ENCODE measurements at places on chromosomes 4 and X.

GRCh38 chr4:175827516-175827915 lies 15.5 kb upstream of the GPM6A start:
- H3K27ac ChIP-seq, result no peak overlapping the region
- H3K27me3 ChIP-seq, result no peaks in the 10 kb centered on the region

DNA sequence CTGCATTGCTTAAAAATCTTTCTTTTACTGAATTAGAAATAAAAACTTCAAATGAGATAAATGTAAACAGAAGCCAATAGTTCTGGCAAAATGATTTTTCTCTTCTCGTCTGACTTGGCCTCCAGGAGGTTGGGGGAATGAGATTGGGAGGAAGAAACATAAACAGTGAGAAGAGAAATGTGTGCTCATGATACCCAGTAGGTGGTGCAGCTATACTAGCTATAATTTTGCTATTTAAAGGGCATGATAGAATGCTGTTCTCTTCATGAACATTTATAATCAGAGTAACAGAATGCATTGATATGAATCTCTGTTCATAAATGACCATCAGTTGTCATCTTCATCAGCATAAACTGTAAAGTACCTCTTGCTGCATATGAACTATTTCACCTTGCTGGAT lies 85.5 kb downstream of the TACR3 start:
- no peaks in the 10 kb centered on the region for H3K4me1 ChIP-seq
- H3K4me3 ChIP-seq, result no peak overlapping the region
- H3K36me3 ChIP-seq, result no peaks in the 10 kb centered on the region
- DNase-seq, result no peak

DNA sequence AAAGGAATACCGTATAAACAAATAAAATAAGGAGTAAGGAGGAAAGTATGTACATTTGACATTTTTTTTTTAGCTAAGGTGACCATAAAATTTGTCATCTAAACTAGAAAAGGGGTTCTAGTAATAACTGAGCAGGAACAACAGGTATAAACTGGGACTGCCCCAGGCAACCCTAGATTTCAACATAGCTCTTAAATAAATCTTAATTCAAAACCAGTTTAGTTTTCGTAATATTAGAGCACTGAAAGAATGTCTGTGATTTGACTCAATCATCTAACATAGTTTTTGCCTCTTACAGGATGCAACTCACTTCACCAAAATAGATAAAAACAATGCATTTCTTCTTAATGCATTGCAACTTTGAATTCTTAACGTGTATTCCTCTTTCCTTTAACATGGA lies 257.7 kb downstream of the ADAMTS3 start:
- no peak for DNase-seq
- no peaks in the 10 kb centered on the region for H3K4me1 ChIP-seq
- H3K36me3 ChIP-seq, result no peaks in the 10 kb centered on the region
- no peak overlapping the region for H3K4me3 ChIP-seq

DNA sequence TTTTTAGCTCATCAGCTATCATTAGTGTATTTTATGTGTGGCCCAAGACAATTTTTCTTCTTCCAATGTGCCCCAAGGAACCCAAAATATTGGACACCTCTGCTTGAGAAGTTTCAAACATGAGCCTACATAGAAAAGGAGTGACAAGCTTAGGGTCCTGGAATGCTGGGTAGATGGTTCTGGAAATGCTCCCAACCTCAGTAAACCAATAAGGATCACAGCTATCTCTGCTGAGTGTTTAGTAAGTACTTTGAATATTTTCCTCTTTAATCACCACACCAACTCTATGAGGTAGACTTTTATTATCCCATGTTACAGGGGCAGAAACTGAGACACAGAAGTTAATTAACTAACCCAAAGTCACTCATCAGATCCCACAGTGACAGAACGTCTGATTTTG lies 164.9 kb upstream of the KLF3 start:
- DNase-seq, result no peak
- no peak overlapping the region for H3K4me3 ChIP-seq
- H3K36me3 ChIP-seq, result no peaks in the 10 kb centered on the region

GRCh38 chrX:84320614-84321013 lies 132.6 kb upstream of the RPS6KA6 start:
- no peak overlapping the region for H3K4me3 ChIP-seq
- no peaks in the 10 kb centered on the region for H3K27me3 ChIP-seq
- H3K27ac ChIP-seq, result no peak overlapping the region
- H3K36me3 ChIP-seq, result no peaks in the 10 kb centered on the region
- no peak for DNase-seq

DNA sequence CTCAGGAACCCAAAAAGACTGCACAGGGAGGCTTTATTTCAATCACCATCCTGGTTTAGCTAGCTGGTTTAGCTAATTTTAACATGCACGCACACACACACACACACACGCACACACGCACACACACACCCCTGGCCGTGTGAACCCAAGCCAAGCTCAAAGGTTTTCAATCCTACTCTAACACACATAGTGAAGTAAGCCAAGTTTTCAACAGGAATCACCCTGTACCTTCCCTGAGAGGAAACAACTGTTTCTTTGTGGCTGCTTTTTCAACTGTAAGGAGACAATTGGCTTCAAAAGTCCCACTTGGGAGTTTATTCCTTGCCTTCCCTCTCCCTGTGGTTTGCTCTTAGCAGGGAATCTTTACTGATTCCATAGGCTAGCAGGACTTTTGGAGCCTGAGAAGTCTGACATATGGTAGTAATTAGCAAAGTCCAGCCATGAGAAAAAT lies 98.9 kb upstream of the BMP3 start:
- no peaks in the 10 kb centered on the region for H3K27me3 ChIP-seq
- no peak overlapping the region for H3K4me3 ChIP-seq
- no peaks in the 10 kb centered on the region for H3K4me1 ChIP-seq

DNA sequence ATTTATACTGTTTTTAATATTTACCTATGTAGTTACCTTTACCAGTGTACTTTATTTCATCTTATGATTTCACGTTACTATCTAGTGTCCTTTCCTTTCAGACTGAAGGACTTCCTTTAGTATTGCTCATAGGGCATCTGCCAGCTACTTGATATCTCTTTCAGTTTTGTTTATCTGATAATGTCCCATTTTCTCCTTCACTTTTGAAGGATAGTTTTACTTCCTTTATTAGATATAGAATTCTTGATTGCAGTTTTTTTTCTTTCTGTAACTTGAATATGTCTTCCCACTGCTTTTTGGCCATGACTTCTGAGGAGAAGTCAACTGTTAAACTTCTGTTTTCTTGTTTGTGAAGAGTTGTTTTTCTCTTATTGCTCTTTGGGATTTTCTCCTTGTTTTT lies 69.4 kb upstream of the MAGED1 start:
- no peak for DNase-seq
- peaks cover 3% of the 10 kb centered on the region for H3K27me3 ChIP-seq
- no peak overlapping the region for H3K4me3 ChIP-seq
- no peak overlapping the region for H3K27ac ChIP-seq
- H3K36me3 ChIP-seq, result no peaks in the 10 kb centered on the region
- no peaks in the 10 kb centered on the region for H3K4me1 ChIP-seq

- H3K4me1 ChIP-seq, result no peaks in the 10 kb centered on the region
- no peaks in the 10 kb centered on the region for H3K27me3 ChIP-seq
- no peak overlapping the region for H3K4me3 ChIP-seq
These were observed 5.6 kb upstream of the DLG3 start for GRCh38 chrX:70439016-70439415.

DNA sequence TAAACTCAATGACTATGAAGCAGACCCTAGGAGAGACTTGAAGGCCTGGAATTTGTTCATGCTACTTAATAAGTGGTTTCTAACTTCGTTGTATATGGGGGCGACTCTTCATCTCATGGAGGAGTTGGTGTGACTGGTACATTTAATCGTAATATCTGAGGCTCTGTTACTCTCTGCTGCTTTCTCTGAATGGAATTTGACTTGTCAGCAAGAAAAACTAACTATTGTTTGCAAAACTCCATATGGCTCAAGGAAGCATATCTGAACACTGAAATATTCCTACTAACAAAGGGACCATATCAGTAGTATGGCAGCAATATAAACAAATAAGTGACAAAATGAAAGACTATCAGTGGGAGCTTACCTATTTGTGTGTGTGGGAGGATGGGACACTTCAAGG lies 132.0 kb upstream of the RPS6KA6 start:
- no peaks in the 10 kb centered on the region for H3K4me1 ChIP-seq
- DNase-seq, result no peak
- no peak overlapping the region for H3K4me3 ChIP-seq
- H3K27ac ChIP-seq, result no peak overlapping the region
- no peaks in the 10 kb centered on the region for H3K36me3 ChIP-seq

- no peaks in the 10 kb centered on the region for H3K4me1 ChIP-seq
- H3K27me3 ChIP-seq, result no peaks in the 10 kb centered on the region
- H3K4me3 ChIP-seq, result no peak overlapping the region
- DNase-seq, result no peak
These were observed 239.2 kb downstream of the DKK2 start for GRCh38 chr4:106796876-106797275.

DNA sequence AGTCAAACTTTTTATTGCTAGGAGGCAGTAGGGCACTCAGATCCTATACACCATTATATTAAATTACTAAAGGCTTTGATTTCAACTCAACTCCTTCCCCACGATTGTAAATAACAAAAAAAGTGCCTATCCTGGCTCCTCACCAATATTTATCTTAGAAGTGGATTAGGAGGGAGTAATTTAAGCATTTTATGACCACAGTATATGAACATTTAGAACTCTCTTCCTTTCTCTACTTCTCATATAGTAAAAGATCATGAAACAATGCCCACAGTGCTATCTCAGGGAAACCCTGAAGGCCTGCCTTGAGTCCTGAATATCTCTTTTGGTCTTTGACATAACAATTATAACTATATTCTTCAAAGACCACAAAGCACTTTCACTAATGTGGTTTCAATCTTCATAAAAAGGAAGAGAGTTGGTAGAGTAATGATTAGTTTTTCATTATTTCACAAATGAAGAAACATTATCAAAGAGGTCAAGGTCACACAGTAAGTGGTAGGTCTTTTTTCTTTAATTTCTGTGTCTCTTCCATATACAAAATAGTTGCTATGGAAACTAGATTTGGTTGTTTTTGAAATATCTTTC lies 29.1 kb upstream of the ADH1C start:
- no peak overlapping the region for H3K4me3 ChIP-seq
- H3K36me3 ChIP-seq, result no peaks in the 10 kb centered on the region
- H3K27me3 ChIP-seq, result no peaks in the 10 kb centered on the region
- H3K4me1 ChIP-seq, result peaks cover 6% of the 10 kb centered on the region
- DNase-seq, result no peak
- no peak overlapping the region for H3K27ac ChIP-seq

DNA sequence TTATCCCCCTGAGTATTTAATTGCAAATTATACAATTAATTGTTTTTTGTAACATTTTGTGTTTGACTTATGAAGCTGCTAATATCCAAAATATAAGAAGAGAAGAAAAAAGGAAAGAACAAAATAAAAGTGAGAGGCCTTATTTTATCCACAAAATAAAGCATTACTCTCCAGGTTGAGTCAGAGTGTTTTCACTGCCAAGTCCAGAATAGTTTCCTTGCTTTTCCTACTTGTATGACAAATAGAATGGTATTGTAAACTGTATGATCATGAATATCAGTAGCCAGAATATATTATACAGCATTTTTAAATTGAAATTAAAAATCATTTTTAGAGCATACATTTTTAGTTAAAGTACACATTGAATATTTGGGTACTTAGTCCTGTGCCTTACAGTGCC lies 237.8 kb downstream of the NDST4 start:
- no peak overlapping the region for H3K4me3 ChIP-seq
- no peaks in the 10 kb centered on the region for H3K4me1 ChIP-seq
- H3K27me3 ChIP-seq, result no peaks in the 10 kb centered on the region
- H3K36me3 ChIP-seq, result no peaks in the 10 kb centered on the region

DNA sequence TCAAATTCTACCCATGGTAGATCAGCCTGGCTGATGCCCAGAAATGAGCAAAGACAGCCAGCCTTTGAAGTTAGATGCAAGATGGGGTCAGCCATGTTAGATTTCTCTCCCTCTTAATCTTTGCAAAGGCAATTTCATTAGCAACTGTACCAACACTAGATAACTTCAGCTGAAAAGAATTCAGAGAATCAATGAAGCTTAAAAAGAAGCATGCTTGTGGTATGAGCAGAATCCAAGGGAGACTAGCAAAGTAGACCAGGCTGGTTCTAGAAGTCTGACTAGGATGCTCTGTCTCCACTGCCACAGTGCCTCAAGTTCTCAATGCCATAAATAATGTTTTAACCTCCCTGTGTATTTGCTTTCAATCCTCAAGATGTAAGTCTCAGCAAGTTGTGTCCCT lies 247.3 kb downstream of the SLC7A11 start:
- H3K27me3 ChIP-seq, result no peaks in the 10 kb centered on the region
- H3K36me3 ChIP-seq, result no peaks in the 10 kb centered on the region
- H3K4me3 ChIP-seq, result no peak overlapping the region

GRCh38 chr4:140250989-140251552 lies 97.1 kb upstream of the MAML3 start:
- no peak overlapping the region for H3K4me3 ChIP-seq
- H3K36me3 ChIP-seq, result no peaks in the 10 kb centered on the region
- H3K27me3 ChIP-seq, result no peaks in the 10 kb centered on the region

- no peak overlapping the region for H3K4me3 ChIP-seq
- no peak for DNase-seq
- no peaks in the 10 kb centered on the region for H3K4me1 ChIP-seq
- no peaks in the 10 kb centered on the region for H3K36me3 ChIP-seq
- H3K27ac ChIP-seq, result no peak overlapping the region
These were observed 357.2 kb upstream of the GATB start for GRCh38 chr4:152117933-152118507.

DNA sequence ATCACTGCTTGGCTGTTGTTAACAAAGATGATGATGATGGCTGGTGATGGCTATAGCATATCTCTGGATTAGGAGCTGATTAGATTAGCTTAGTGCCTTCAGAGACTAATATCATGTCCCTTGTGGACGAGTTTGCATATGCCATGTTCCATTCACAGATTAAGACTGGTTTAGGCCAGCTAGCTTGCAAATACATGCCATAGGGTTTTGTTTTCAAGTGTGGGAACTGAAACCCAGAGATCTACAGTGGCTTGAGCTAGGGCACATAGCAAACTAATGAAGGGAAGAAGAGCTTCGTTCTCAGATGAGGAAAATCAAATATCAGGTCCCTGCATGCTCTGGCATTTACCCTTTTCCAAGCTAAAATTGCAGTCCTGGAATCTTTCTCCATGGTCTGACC lies 492.3 kb downstream of the MAGEE1 start:
- H3K27ac ChIP-seq, result no peak overlapping the region
- no peak for DNase-seq
- H3K4me1 ChIP-seq, result no peaks in the 10 kb centered on the region
- no peaks in the 10 kb centered on the region for H3K27me3 ChIP-seq

- no peaks in the 10 kb centered on the region for H3K27me3 ChIP-seq
- no peak for DNase-seq
- no peak overlapping the region for H3K4me3 ChIP-seq
- H3K36me3 ChIP-seq, result no peaks in the 10 kb centered on the region
These were observed 44.9 kb upstream of the BBS12 start for GRCh38 chr4:122687531-122688061.
